ENCODE measurements at places on chromosomes 3 and 15. TPM values are rescaled to one million over a fixed set of nuclear protein-coding genes. Genes with fewer than 3 reads are reported as not detected.

SERPINI2 gene
- polyA plus RNA-seq: 0.09 TPM

DNA sequence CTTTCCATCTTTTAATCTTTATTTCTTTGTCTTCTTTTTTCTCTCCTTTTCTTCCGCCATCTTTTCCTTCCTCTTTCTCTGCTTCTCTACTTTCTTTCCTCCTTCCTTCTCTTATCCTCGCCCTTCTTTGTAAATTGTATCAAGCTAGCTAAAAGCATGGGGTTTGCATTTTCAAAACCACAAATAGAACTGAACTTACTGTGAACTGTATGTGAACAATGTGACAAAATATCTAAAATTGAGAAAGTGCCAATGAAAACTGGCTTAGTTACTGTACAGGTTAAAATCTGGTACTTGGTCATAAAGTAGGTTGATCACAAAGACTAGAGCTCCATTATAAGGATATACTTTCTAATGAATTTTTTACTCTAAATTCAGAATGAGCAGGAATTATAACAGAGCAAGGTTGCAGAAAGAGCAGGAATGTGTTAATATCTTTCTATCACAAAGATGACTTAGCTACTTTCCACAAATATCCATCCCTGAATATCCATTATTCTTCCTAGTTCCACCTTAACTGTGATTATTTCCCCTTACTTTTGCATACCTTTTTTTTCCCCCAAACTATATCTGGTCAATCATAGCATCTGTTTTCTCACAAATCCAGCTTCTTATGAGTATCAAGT, 122.4 kb downstream of the LSAMP start:
- H3K4me3 ChIP-seq: no peak overlapping the region

DNA sequence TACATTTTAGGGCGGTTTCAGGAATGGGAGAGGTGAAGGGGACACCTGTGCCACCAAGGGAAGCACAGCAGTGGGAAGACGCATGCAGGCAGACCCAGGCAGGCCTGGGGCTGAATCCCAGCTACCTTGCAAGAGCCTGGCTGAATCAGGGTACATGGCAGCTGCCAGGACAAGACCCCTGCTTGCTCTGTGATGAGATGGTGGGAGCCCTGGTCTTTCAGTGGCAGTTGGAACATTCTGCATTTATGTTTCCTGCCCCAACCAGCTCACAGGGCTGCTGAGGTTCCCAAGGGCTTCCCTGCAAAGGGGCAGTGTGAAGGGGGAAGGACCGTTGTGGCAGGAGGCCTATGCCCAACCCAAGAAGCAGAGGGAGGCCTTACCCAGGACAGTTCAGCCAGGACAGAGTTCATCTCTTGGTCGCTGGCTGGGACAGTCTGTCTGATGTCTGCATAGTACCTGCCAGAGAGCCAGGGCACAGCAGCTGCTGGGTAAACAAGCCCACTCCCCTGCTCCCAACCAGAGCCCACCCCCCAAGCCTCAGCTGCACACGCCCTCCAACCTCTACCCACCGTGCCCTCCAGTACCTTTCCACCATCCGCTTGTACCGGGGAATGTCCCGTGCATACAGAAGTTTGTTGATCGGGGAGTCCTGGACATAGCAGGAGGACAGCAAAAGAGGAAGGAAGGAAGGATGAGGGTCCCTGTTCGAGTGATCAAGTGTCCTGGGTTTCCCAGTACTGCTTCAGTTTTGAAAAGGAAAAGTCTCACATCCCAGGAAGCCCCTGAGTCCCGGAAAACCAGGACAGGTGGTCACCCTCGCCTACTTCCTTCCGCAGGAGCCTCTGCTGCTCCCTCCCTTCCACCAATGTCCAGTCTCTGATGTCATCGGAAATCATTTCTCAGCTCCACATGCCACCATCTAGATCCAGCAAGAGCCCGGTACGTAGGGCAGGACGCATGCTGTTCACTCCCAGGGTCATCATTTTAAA, 23.1 kb downstream of the PLXNB1 start:
- peaks cover 91% of the 10 kb centered on the region for H3K36me3 ChIP-seq
- H3K4me1 ChIP-seq: no peaks in the 10 kb centered on the region
- no peak overlapping the region for H3K27ac ChIP-seq
- H3K27me3 ChIP-seq: no peaks in the 10 kb centered on the region

GP9 gene
- 0.18 TPM for polyA plus RNA-seq

DPPA2 gene
- polyA plus RNA-seq: 0.03 TPM

MAP1A gene
- 5.4 TPM for polyA plus RNA-seq

- no peak for DNase-seq
- peaks cover 5% of the 10 kb centered on the region for H3K4me1 ChIP-seq
- peak overlapping the region; percentile 83 for H3K4me3 ChIP-seq
- peak overlapping the region; percentile 71 for H3K27ac ChIP-seq
- no peaks in the 10 kb centered on the region for H3K36me3 ChIP-seq
- no peaks in the 10 kb centered on the region for H3K27me3 ChIP-seq
Observed at GRCh38 chr3:172709774-172710663, 848 bp downstream of the NCEH1 start.

All from large intestine (tissue), 12 donors.